ENCODE measurements at places on chromosomes 13 and 19.

DNA sequence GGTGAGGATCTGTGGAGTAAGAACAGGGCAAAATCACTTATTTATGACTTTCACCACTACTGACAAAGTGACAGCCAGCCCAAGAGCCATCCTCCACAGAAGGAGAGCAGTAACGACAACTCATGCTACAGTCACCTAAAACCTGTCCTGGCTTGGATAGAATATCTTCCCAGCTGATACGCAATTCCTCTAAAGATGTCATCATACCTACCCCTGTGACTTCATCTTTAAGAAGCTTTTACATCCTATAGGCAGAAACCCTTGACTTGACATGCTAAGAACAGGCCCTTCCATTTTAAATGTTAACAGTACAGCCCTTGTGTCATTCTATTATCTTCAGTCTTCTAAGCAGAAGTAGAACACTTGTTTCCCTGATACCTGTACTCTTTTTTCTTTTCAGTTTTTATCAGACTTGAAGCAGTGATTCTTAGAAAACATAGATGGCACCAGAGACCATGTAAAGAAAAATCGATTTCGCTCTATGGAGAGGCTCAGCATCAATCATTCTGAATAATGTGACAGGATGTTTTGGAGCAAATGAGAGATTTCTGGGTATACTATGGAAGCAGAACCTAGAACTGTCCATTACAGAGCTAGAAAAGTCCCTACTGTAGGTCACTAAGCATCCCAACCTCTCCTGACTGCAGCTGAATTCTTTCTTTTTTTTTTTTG lies 20.1 kb downstream of the STOML3 start:
- no peak for DNase-seq

- DNase-seq: no peak
These were observed 14.4 kb downstream of the CDC16 start for GRCh38 chr13:114249077-114249476.

DNA sequence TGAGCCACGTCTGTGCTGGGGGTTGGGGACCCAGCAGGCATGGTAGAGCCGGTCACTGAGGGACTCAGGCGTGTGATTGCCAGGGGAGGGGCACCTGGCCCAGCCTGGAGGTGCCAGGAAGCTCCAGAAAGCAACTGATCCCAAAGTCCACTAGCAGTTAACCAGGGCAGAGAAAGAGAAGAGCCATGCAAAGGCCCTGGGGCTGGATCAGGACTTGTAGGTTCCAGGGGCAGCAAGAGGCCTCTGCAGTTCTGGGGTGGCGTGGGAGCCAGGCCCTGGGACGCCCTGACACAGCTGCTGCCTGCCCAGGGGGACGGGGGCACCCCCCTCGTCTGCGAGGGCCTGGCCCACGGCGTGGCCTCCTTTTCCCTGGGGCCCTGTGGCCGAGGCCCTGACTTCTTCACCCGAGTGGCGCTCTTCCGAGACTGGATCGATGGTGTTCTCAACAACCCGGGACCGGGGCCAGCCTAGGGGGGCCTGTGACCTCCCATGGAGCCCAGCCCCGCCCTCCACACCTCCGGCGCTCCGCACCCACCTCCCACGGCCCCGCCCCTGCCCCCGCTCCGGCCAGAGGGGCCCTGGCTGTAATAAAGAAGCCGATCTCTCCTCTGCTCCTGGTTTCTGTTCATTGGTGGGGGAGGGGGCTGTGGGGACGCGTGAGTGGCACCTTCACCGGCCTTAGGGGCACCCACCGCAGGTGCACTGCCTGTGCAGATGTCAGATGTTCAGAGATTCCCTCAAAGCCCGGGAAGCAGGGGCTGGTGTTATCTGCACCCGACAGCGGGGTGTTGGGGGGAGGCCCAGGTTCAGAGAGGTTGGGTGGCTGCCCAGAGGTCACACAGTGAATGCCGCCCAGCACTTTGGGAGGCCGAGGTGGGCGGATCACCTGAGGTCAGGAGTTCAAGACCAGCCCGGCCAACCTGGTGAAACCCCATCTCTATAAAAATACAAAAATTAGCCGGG lies 4.1 kb downstream of the AZU1 start:
- no peak for DNase-seq

DNA sequence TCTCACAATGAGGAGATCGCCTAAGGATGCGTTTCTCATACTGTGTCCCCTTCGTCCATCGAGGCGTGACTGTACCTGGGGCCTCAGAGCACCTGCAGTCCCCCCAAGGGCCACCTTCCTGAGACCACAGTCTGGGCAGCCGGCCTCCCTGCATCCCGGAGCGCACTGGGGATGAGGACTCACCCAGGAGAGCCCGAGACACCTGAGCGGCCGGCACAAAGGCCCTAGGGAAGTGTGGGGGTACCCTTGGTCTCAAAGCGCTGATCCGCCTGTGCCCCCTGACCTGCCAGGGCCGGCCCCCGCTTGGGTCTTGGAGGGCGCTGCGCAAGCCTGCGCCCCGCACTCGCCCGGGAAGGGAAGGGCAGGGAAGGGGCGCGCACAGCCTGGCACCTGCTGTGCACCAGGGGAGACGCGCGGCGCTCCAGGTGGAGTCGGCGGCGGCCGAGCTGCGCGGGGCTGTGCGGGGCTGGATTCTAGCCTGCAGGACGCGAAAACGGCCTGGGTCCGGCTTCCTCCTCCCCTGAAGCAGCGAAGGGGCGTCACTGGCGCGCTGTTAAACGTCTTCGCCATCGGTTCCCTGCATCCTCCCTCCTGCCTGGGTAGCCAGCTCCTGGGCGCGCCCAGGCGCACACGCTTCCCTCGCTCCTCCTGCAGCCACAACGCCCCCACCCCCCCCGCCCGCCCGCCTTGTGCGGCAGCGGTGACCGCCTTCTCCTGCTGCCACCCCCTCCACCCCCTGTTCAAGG lies 13.6 kb upstream of the USP29 start:
- no peak for DNase-seq

GRCh38 chr13:49690133-49690994 lies 922 bp downstream of the EBPL start:
- no peak for DNase-seq

- no peak for DNase-seq
These were observed 15.1 kb upstream of the GAS6 start for GRCh38 chr13:113879017-113879416.

DNA sequence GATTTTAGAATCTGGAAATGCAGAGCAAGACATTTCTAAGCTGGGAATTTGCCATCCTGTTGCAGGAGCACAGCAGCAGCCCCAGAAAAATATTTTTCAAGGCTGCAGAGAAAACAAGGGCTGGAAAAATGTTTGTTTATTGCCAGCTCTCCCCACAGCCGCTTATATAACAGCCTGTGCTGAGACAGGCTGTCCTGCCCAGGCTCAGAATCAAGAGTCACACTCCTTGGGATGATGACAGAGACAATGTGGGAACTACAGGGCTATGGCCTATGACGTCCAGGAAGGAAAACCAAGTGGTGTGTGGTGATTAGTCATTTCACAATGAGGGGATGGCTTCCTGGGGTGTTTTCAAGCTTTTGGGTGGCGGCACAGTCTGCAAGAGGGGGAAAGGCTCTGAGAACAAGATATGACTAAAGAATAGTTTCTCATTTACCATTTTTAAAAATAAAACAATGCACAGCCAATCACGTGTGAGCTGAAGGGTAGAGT lies 136.3 kb upstream of the SERP2 start:
- no peak for DNase-seq

- DNase-seq: no peak
These were observed 142.4 kb upstream of the SPACA7 start for GRCh38 chr13:112233716-112234115.

Data from activated CD4-positive, alpha-beta T cell treated with anti-CD3 and anti-CD28 coated beads, Interleukin-2, amount 50 U/mL, for 1 hour (primary cell).